ENCODE measurements at places on chromosomes 3 and 15.

DNA sequence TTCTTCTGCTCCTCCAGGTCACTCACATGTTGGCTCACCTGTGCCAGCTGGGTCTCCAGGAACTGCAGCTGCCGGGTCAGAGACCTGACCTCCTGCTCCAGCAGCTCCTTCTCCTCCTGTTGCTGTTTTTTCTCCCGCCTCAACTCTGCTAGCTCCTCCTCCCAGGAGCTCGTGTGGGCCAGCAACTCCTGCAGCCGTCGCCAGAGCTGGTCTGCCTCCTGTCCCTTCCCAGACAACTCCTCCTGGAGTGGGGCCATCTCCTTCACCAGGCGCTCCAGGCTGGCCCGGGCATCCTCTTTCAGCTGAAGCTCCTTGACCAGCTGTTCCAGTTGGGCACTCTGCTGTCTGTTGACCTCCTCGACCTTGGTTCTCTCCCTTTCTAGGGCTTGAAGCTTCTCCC lies 24.5 kb downstream of the CXCR6 start:
- no peak for DNase-seq

GRCh38 chr3:179093807-179094206 lies 22.2 kb upstream of the ZMAT3 start:
- DNase-seq = no peak

DNA sequence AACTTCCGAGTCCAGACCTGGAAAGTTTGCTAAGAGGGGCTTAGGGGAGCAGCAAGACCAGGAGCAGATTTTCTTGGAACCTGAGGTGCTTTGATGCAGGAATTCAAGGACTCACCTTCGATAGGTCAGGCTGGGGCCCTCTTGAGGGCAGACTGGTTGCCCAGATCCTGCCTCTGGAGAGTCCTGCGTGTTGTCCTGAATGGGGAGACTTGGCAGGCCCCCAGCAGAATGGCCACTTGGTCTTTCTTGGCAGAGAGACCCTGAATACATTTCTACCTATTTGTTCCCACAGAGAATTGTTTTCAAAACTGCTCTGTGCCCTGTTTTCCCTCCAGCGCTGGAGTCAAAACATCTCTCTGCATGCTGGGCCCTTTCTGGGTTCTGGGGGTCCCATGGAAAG lies 4.2 kb downstream of the KLF13 start:
- DNase-seq = no peak

GRCh38 chr3:47065681-47066080 lies 86.2 kb downstream of the NBEAL2 start:
- no peak for DNase-seq

DNA sequence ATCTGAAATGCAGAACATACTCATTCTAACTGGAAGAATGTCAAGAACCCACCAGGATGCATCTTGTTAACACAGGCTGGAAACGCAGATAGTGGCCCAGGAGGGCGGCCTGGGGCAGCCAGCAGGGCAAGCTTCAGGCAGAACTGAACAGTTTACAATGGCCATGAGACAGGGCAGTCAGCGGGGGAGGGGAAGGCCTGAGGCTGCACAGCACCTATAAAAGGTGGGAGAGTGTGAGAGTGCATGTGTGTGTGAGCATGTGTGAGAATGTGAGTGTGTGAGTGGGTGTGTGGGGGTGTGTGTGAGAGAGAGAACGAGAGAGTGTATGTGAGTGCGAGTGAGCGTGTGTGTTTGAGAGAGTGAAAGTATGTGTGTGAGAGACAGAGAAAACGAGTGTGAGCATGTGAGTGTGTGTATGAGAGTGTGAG lies 26.8 kb upstream of the SLCO2A1 start:
- DNase-seq = no peak

GRCh38 chr15:90862964-90863778 lies 5.2 kb upstream of the FURIN start:
- DNase-seq = no peak

DNA sequence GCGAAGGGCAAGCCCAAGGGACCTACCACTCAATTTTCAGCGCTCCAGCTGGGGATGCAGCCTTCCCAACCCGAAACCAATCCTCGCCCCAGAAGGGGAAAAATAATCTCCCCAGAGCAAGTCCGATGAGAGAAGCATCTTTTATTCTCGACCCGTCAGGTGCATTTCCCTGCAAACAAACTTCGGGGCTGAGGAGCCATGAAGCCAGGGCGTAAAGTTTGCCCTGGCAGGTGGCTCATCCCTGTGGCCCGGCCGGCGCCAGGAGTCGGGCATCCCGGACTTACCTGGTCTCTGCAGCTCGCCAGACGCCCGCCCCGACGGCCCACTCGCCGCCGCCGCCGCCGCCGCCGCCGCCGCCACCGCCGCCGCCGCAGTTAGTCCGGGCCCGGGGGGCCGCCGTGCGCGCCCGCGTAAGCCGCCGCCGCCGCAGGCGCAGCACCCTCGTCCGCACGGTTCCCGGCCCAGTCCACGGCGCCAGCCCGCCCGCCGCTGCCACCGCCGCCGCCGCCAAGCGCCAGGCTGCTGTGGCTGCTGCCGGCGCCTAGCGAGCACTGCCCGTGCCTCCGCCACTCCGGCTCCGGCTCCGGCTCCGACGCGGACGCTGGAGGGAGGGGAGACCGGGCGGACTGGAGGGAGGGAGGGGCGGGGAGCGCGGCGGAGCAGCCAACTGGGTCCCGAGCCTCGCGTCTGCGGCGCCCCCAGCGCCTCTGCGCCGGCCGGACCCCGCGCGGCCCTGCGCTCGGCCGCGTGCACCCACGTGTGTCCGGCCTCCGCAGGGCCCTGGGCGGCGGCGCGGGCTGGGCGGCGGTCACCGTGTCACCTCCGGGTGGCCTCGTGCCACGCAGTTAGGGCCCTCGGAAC lies at the start of gene CNTN3:
TSS of gene CNTN3 (minus strand) at position 553 of the 861 bp plus-strand sequence. CDS start 93,547 bp downstream, outside the sequence.
- DNase-seq = no peak

GRCh38 chr15:69848551-69849231 lies 249.0 kb downstream of the TLE3 start:
- no peak for DNase-seq

DNA sequence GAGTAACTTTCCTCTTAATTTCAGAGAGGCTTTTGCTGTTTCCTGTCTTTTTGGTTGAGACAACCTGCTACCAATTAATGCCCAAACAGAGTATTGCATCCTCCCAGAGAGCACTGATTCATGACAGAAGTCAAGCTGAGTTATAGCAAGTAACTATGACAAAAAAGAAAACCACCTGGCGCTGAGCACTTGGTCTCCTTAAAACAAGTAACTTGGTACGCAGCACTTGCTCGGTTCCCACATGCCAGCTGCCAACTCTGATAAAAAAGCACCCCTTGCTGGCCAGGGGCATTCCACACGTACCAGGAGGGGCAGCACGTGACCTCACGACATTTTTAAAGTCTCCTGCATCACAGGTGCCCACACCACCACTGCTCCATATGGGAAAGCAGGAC lies 13.5 kb upstream of the MYO5C start:
- DNase-seq = no peak
